Stimulated activated CD4-positive, alpha-beta T cell treated with anti-CD3 and anti-CD28 coated beads, Interleukin-2, amount 100 ng/mL, for 48 hours (primary cell): ENCODE measurements at places on chromosomes 3 and 15.

GRCh38 chr15:26224266-26224665 lies 361.1 kb upstream of the ATP10A start:
- DNase-seq = no peak

GRCh38 chr3:37093481-37093880 lies 80.9 kb downstream of the LRRFIP2 start:
- DNase-seq = no peak

GRCh38 chr3:13890377-13891016 lies 10.6 kb upstream of the WNT7A start:
- DNase-seq = no peak

- no peak for DNase-seq
Measured at GRCh38 chr3:23659840-23660430, 145.8 kb upstream of the UBE2E1 start.

- no peak for DNase-seq
Measured at GRCh38 chr3:155790272-155790925, 15.7 kb downstream of the C3orf33 start.

- DNase-seq = no peak
Measured at GRCh38 chr15:48896869-48897814, 19.2 kb downstream of the EID1 start.

- DNase-seq = no peak
Measured at GRCh38 chr15:81432179-81432578, 58.2 kb upstream of the TMC3 start.

DNA sequence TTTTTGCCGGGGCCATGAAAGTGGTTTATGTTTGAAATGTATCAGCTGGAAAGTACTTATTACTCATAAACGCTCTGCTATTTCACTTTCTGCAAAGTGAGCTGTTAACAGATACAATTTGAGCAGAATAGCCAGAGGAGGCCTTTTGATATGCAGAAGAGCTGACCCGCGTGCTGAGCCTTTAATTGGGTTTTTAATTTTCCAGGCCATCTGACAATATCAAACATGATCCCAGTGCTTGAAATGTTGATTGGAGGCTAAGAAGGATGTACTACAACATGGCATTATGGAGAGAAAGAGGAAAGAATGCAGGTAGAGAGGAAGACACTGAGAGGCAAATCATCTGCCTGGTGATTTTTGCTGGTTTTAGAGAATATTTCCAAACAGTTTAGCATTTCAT lies 261.3 kb upstream of the MEIS2 start:
- DNase-seq = no peak

- no peak for DNase-seq
Measured at GRCh38 chr15:77747175-77748077, 114.7 kb upstream of the LINGO1 start.

DNA sequence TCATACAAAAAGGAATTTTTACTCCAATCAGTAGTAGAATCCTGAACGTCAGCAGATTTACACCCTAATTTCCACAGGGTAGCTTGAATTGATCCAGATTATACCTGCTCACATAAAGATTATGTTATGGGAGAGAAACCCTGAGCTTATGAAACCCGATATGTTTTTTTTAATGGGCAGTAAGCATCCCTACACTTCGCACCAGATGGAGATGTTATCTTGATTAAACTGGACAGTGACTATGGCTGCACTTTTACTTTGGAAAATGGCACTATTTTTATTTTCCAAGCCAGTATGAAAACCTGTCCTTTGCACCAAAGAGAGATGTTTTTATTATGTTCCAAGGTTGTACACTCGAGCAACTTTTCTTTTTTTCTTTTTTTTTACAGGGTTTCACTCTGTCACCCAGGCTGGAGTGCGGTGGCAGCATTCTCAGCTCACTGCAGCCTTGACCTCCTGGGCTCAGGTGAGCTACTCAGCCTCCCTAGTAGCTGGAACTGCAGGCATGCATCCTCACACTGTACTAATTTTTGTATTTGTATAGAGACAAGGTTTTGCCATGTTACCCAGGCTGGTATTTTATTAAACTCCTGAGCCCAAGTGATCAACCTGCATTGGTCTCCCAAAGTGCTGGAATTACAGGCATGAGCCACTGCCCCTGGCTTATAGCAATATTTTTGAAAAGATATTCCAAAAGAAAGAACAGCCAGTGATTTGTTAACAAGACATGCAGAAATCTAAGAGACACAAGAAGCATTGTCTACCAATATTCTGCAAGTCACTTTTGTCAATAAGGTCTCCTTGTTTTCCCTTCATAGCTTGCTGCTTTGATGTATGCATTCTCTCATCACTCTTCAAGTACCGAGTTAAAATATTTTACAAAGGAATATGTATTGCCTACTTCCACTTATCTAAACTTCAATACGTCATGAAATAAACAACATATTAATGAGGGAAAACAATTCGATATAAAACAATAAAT lies 1412.6 kb downstream of the ZPLD1 start:
- no peak for DNase-seq

- DNase-seq = no peak
Measured at GRCh38 chr3:99319961-99320360, 318.4 kb upstream of the COL8A1 start.

DNA sequence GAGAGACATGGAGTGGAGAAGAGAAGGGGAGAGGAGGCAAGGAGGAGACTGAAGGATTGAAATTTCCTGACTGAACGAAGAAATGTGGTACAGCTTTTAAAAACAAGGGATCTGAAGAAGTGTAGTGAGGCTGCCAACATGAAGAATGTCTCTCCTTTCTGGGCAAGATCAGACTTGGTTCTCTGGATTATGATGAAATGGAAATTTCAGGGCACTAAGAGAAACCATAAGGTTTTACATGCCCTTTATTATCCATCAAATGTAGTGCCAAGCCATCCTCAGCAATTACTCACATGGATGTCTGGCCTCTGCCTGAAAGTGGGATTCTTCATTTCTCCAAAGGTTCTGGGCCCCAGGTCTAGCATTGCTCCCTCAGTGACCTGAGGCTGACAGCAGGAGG lies 77.6 kb upstream of the CCDC80 start:
- DNase-seq = no peak

GRCh38 chr3:19457449-19457848 lies 309.1 kb downstream of the KCNH8 start:
- DNase-seq = no peak

- no peak for DNase-seq
Measured at GRCh38 chr15:62665449-62665848, 377.1 kb upstream of the TPM1 start.
